NCI-H748 treated with DMSO at 0.1 percent for 48 hours (cell line): ENCODE measurements at places on chromosomes 6 and 20.
A peak's percentile ranks its signal among the peaks of the same experiment; 100 is the strongest.

- peak; percentile 20 for DNase-seq
Observed at GRCh38 chr20:41786158-41786557, 168.0 kb upstream of the CHD6 start.

DNA sequence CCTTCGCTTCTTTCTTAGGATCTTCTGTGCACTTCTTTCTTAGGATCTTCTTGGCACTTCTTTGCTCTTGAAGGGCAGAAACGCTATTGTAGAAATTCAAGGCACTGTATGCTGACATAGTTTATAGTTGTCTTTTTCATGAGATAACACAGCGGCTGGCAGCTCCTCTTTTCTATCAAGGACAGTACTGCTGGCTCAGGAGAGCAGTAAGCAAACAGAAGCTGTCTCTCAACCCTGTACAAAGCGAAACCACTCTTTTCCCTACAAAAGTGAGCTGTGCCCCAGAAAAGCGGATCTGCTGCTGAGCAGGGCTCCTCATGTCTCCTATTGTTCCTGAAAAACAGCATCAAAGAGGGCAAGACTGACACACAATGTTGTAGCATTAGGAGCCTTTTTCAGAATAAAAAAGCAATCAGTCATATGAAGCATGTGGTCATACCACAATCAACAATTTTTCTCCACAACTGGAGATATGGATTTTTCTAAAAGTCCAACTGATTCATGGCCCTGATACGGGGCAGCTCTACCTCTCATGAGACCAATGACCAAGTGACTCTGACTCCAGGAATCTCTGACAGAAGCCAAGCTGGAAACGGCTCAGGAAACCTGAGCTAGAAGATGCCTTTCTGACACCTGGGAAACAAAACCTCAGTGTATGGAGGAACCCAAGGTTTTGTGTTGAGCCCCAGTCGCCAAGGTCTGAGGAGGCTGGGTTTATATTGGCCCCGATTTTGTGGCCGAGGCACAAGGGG lies 255.9 kb downstream of the ESR1 start:
- DNase-seq: no peak

- DNase-seq: no peak
Observed at GRCh38 chr6:157184202-157185015, 138.9 kb downstream of the TMEM242 start.

DNA sequence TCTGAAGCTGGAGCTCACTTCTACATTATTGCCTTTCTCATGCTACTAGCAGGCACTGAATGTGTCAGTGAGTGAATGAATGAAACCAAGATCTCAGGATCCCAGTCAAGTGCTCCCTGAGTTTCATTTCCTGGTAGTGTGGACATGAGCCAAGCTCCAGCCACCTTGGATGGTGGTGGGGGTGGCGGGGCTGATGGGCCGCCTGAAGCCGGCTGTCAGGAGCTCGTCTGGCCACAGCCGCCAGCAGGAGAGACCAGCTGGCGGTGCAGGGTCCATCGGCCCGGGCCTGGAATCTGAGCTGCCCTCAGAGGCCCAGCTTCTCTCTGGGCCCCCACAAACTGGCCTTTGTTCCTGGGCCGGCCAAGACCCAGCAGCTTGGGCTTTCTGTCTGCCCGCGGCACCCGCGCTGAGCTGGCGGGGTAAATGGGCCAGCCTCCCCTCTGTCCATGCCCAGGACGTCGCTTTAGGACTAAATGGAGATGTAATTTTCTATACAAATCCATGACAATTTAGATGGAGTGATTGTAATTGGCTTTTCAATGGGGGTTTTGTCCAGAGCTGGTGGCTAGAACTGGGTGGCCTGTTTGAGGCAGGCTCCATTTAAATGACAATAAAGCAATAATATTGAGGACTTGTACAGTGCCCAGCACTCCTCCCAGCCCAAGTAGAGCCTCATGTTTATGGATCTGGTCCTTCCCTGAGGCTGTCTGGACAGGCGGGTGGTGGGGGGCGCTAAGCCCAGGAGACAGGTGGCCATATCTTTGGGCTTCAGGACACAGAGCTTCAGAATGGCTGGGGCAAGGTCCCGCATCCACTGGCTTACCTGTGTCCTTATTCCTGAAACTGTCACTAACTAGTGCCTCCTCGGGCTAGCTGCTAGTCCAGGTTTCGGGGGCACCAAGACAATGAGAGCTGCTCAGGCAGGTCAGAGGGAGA lies 43.5 kb downstream of the NOL4L start:
- DNase-seq: no peak

- no peak for DNase-seq
Observed at GRCh38 chr6:161076181-161076677, 84.7 kb downstream of the MAP3K4 start.

GRCh38 chr6:127288705-127289104 lies 22.0 kb downstream of the RNF146 start:
- no peak for DNase-seq

GRCh38 chr6:124193132-124193531 lies 389.5 kb downstream of the NKAIN2 start:
- no peak for DNase-seq

DNA sequence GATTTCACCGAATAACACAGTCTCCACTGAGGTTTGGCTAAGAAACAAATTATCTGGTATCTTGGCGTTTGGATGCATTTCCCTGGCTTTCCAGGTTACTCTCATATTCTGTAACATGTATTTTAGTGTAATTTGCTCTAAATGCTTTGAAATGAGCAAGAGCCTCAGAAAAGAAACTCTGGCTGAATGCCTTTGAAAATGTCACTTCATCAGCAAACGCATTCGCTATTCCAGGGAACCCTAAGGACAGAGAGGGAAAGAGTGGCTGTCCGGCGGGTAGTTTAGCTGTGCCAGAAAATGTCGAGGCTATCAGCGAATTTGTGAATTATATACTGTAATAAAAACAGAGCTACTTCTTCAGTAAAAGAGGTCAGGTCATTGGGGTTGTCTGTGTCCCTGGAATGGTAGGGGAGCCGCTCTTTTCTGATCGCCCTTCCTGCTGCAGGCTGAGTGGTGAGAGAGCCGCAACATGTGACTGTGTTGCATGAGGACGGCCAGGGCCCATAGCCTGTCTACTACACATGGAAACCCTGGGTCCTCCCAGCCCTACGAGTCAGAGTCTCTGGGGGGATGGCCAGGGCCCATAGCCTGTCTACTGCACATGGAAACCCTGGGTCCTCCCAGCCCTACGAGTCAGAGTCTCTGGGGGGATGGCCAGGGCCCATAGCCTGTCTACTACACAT lies 57.3 kb downstream of the SMOC2 start:
- DNase-seq: no peak

DNA sequence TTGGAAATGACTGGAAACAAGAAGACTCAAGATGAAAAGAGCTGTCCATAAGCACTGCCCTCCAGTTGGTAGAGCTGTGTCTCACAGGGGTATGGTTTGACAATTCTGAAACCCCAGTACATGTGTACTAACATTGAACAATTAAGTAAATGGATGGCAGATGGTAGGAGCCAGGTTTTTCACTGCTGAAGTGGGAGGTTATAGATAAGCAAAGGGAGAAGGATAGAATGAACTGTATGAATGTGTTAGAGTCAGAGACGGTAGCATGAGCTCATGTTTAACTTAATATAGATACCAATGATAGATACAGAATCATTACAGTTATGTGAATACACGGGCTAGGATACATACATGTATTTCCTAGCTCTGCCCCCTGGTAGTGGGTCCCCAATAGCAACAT lies 95.0 kb upstream of the SIRPA start:
- no peak for DNase-seq

GRCh38 chr6:40512340-40512739 lies 74.8 kb downstream of the LRFN2 start:
- no peak for DNase-seq

DNA sequence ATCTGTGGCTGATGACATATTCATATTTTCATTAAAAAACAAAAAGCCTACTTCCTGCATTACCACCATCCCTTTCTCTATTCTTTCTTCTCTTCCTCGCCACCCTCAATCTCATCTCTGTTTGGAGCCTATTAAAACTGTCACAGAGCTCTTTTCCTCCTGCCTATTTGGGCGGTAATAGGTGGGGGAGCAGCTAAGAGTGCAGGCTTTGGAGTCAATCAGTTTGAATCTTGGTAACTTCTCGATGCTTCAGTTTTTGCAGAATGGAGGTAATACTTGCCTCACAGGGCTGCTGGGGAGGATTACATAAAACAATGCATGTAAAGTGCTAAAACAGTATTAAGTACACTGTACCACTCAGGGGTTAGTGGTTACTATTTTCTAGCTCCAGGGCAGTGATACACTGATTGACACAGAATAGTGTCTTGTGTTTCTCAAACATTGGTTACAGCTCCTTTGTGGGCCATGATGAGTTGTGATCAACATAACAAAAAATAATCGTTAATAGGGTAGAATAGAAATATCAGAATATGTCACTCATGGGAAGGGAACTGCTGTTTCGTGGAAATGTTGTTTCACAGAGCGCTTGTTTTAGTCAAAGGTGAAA lies 14.0 kb downstream of the GCLC start:
- no peak for DNase-seq

DNA sequence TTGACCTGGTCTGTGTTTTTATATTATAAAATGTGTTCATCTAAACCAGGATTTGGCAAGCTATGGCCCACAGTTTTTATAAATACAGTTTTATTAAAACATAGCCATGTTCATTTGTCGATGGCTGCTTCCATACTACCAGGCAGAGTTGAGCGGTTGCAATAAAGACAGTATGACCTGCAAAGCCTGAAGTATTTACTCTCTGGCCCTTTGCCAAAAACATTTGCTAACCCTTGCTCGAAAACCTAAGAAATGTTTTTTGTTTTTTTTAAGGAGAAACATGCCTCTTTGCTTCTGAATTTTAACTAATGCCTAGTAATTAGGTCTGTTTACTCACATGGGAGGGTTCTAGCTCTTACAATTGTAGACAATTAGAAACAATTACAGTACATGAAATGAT lies 67.4 kb upstream of the SMIM28 start:
- DNase-seq: peak; percentile 86

DNA sequence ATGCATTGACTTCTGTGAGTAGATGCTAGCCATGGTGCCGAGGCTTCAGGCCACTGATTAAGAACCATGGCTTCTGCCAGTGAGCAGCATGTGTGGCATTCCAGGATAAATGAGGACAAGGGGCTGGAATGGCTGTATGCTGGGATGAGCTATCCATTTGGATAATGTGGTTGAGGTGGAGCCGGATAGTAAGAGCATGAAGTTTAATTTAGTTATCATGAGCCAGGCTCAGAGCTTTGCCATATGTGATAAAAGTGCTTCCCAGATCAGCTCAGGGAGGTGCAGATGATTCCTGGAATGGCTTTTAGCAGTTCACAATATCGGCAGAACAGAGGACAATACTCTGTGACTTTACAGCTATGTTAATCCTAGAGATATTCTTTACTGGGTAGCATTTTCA lies 34.6 kb upstream of the RNF8 start:
- DNase-seq: no peak

DNA sequence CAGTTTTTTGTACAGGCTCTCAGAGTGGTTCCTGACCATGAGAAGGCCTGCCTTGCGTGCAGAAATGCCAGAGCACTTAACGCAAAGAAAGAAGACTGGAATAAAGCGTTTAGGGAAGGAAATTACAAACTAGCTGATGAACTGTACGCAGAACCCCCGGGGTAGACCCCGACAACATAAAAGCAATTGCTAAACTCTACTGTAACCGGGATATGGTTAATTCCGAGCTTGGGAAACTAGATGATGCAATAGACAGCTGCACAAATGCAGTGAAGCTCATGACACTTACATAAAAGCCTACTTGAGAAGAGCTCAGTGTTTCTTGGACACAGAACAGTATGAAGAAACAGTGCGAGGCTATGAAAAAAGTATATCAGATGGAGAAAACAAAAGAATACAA lies 35.7 kb downstream of the CITED2 start:
- DNase-seq: no peak

- no peak for DNase-seq
Observed at GRCh38 chr6:41824571-41825569, 37.4 kb downstream of the TOMM6 start.

- DNase-seq: no peak
Observed at GRCh38 chr20:51428401-51429143, 113.9 kb downstream of the NFATC2 start.

- no peak for DNase-seq
Observed at GRCh38 chr6:36655085-36655724, 23.3 kb upstream of the CDKN1A start.

DNA sequence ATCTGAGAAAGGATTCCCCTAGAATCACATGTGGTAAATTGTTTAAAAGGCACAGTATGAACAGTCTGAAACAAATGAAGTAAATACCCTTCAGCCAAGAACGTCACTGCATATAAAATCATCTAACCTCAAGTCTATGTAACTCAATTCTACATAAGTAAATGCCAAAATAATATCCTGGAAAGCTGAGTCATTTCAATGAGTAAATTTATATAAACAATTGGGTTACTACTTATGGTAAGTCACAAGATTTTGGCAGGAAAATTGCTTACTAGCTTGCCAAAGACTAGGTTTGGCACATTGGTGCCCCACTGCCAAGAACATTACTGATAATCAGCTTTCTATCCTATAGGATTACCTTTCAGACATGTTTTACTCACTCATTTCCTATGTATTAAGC lies 8.4 kb downstream of the GMDS start:
- DNase-seq: no peak

- DNase-seq: no peak
Observed at GRCh38 chr6:21350926-21351325, 242.6 kb upstream of the SOX4 start.

GRCh38 chr6:20242397-20242796 lies 30.1 kb upstream of the MBOAT1 start:
- DNase-seq: no peak
